ENCODE measurements at places on chromosomes 1 and 21. TPM values are rescaled to one million over a fixed set of nuclear protein-coding genes. Genes with fewer than 3 reads are reported as not detected.

ARHGEF16 gene
- total RNA-seq, result not detected

MROH9 gene
- under 0.01 TPM for total RNA-seq

AMY2A gene
- total RNA-seq, result not detected

DNALI1 gene
- total RNA-seq, result 2.7 TPM

RXRG gene
- not detected for total RNA-seq

OR2T2 gene
- not detected for total RNA-seq

CD1C gene
- total RNA-seq, result not detected

PER3 gene
- total RNA-seq, result 9.2 TPM

ADORA1 gene
- 7.5 TPM for total RNA-seq

COL18A1 gene
- total RNA-seq, result 38.1 TPM
